NCI-H2171 (cell line): ENCODE measurements at places on chromosomes 3 and 15.

GRCh38 chr15:85402195-85402881 is 21.9 kb downstream of the AKAP13 start:
- no peak for DNase-seq

DNA sequence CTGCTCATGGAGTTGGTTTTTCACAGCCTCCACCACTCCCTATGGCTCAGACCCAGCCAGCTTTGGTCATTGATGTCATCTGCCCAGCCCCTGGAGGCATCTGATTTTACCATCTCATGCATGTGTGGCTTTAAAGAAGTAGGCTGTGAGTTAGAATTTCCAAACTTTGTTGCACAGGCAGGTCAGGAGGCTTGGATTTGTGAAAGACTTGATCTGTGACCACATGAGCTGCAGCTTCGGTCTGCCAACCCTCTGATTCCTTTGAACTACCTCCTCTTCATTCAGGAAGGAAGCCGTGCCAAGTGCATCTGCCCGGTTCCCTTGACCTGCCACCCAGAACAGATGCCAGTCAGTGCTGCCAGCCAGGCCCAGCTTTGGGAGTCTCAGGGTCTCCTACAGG is 9.2 kb downstream of the CTXND1 start:
- no peak for DNase-seq

DNA sequence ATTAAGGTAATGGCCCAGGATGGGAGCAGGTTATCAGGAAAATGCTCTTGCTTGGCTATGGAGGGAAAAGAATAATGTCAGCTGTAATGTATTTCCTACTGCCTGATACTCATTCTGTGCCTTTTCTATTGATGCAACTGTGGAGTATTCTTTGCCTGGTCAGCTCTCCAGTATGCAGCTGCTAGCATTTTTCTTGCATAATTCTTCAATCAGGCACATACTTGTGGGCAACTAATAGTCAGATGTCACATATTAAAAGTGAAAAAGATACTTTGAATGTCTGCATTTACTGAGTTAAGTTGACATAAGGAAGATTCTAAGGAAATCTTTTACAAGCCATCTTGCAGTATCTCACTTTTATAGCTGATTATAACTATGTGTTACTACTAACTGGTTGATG is 29.5 kb downstream of the CD80 start:
- DNase-seq = no peak

DNA sequence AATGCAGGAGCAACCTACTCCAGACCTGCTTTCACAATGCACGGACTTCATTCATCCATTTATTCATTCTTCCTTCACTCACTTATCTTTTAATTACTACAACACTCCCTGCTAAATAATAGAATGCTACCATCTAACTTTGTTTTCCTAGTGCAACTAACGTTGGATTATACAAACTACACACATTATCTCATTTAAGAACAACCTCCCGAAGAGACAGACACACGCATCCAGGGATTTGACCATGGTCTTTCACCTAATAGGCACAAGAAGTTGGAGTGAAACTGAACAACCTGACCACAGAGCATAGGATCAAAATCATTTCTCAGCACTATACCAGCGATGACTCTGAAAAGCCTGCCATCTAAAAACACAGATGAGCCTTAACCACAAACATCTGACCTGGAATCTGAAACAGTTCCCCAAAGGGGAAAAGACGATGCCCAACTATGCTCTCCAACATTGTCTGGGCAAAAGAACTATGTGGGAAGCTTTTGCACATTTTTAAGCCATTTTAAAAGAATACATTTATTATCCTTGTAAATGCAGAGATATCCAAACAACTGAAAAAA is 21.0 kb downstream of the ZNF385D start:
- DNase-seq = no peak

- no peak for DNase-seq
Observed at GRCh38 chr15:94626949-94627348, 395.6 kb downstream of the MCTP2 start.

- DNase-seq = no peak
Observed at GRCh38 chr3:150308037-150308319, 100.1 kb upstream of the TSC22D2 start.

DNA sequence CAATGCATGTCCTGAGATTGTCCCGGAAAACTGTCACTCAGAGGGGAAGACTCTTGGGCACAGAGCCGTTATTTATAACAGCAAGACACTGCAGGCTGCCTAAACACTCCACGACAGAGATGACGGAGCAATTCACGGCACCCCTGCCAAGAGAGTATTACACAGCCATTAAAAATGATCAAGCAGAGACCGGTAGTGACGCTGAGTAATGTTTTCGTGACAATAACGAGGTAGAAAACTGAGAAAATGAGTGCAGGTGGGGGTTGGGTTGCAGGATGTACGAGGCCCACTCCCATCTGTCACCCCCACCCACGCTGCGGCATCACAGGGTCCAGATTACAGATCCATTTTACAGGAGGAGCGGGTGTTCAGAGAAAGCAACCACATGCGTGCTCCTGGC is 58.9 kb upstream of the LINGO1 start:
- DNase-seq = no peak

DNA sequence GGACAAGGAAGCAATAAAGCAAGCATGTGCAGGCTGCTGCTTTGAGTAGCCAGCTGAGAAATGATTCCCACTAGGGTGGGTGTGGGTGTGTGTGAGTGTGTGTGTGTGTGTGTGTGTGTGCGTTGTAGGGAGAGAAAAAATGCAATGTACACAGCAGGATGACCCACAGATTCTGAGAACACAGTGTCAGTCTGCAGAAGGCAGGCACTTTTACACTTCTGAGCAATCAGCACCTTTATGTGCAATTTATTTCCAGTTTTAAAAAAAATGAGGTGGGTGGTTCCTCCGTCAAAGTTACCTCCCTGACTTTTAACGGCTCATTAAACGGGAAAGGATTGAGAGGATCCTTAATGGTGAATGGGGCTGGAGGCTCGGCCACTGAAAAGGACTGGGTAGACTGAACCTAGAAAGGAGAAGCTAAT is 38.5 kb upstream of the LIPC start:
- no peak for DNase-seq
